ENCODE measurements at places on chromosomes 4 and X. TPM values are rescaled to one million over a fixed set of nuclear protein-coding genes. Genes with fewer than 3 reads are reported as not detected.

Gene TMEM184C
- 39.7 TPM for total RNA-seq

Gene NUP62CL
- not detected for total RNA-seq

Gene TXK
- not detected for total RNA-seq

Gene DGAT2L6
- total RNA-seq: not detected

Gene CPXCR1
- not detected for total RNA-seq

Gene FOXR2
- not detected for total RNA-seq

Gene AMER1
- 5.0 TPM for total RNA-seq

Gene LONRF3
- total RNA-seq: not detected

Gene EVC
- 40.9 TPM for total RNA-seq

DNA sequence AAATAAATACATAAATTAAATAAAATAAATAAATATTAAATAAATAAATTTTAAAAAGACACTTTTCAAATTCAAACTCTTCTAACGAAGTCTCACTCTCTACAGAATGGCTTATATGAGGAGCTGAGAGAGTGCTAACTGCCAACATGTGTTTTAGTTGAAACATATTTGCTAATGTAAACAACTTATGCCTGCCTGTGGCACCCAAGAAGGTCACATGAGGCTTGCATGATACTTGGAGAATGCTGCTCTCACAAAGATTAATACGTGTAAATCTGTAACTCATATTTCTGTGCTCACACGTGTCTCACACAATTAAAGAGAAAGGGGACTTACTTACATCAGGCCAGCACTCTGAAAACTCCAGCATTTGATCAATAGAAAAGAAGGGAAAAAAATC lies 43.2 kb upstream of the PITX2 start:
- no peak for DNase-seq

GRCh38 chrX:155134255-155134654 lies 62.9 kb downstream of the BRCC3 start:
- DNase-seq: no peak

DNA sequence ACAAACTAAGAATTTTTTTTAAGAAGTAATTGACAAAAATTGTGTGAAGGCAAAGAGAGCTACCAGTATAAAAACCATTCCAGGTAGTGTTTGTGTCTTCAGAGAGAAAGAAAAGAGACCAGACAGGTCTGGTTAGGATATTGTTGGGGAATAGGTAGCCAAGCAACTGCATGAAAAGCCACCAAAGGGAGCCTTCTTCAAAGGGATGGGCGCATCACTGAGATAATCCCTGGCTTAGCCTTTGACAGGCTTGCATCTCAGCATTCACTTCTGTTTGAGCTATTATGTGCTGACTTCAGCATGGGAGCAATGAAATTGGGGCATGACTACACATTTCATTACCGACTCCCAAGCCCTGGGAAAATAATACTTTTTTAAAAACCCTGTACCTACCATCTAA lies 496.6 kb downstream of the IL1RAPL1 start:
- DNase-seq: no peak

DNA sequence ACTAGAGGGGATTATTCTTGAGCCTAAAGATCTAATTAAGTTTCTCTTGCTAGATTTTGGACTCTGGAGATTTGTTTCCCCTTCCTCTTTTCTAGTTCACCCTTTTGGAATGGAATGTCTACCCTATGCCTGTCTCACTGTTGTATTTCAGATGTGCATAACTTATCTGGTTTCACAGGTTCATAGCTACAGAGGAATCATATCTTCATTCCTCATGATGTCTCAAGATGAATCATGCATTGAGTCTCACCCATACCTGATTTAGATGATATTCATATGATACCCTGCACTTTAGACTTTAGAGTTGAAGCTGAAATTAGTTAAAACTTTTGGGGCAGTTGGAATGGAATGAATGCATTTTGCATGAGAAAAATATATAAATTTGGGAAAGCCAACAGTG lies 246.7 kb downstream of the HS3ST1 start:
- no peak for DNase-seq

DNA sequence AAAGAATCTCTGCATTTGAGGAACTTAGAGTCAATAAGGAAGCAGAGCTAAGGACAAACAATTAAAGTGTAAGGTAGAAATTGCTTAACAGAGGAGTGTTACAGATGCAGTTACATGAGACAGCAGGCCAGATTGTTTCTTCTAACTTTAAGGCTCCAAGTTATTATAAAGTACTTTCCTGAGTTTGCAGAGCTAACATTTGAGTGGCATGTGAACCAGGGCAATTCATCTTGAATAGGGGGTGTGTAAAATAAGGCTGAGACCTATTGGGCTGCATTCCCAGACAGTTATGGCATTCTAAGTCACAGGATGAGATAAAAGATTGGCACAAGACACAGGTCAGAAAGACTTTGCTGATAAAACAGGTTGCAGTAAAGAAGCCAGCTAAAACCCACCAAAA lies 7.6 kb upstream of the LNX1 start:
- DNase-seq: no peak

- no peak for DNase-seq
Measured at GRCh38 chr4:133808151-133808550, 393.4 kb downstream of the PABPC4L start.

DNA sequence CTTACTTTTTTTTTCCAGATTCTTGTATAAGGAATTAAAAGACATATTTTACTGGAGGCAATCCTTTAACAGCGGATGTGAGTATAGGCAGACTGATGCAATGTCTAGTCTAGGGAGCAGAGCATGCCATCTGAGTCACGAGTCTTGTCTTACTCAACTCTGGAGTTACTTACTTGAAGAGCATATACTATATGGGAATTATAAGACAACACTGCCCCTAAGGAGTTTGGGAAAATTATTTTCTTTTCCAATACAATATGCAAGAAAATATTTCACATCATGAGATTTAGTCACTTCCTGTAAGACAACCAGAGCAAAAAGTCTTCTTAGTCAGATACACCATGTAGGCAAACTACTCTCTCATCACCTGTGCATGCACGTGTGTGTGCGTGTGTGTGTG lies 537.3 kb upstream of the FTHL17 start:
- no peak for DNase-seq

- DNase-seq: no peak
Measured at GRCh38 chrX:150365990-150366911, 3.1 kb downstream of the MAMLD1 start.

DNA sequence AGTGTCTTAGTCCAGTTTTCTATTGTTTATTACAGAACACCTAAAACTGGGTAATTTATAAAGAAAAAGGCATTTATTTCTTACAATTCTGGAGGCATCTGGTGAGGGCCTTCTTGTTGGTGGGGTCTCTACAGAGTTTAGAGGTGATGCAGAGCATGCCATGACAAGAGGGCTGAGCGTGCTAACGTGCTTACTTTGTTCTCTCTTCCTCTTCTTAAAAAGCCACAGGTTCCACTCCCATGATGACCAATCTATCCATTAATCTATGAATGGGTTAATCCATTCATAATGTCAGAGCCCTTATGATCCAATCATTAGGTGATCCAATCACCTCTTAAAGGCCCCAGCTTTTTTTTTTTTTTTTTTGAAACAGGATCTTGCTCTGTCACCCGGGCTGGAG lies 291.5 kb upstream of the GALNTL6 start:
- DNase-seq: no peak

DNA sequence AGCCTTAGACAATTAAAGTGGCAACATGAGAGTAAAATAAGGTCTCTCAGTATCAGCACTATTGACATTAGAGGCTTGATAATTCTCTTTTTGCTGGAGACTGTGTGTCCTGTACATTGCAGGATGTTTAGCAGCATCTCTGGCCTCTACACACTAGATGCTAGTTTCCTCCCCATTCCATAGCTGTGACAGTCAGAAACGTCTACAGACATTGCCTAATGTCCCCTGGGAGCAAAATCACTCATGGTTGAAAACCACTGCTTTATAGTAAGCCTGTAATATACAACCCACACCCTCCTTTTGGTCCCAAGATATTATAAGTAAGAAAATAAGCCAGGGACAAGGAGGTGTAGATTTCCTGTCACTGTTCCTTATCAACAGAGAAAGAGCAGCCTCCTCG lies 166.0 kb downstream of the FRMPD4 start:
- no peak for DNase-seq

All from osteocyte (in vitro differentiated cells).